ENCODE measurements at places on chromosomes 3 and 15.

DNA sequence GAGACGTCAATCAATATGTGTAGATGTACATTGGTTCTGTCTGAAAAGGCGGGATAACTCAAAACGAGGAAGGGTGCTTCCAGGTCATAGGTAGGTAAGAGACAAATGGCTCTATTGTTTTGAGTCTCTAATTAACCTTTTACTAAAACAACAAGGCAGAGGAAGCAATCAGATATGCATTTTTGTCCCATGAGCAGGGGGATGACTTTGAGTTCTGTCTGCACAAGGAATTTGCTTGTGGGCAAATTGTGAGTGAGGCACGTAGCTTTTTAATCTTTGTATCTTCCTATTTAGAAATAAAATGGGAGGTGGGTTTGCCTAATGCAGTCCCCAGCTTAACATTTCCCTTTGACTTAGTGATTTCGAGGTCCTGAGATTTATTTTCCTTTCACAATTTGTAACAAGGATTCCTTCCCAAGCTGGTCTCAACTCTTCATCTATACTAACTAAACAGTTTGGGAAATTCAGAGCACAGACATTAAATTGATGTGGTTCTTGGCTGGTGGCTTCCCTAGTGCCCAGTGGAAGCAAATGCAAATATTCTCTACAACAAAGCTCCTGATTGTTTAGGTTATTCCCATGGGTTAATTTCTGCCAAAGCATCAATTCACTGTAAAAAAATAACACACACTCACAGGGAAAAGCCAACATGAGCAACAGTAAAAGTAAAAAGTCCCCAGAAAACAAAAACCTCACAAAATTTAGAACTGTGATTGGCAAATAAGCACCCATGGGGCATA, 738.8 kb upstream of the SGO1 start:
- DNase-seq: no peak

- DNase-seq: no peak
Observed at GRCh38 chr3:99562138-99562537, 76.3 kb upstream of the COL8A1 start.

GRCh38 chr15:74454764-74455500, 6.0 kb downstream of the UBL7 start:
- DNase-seq: no peak

DNA sequence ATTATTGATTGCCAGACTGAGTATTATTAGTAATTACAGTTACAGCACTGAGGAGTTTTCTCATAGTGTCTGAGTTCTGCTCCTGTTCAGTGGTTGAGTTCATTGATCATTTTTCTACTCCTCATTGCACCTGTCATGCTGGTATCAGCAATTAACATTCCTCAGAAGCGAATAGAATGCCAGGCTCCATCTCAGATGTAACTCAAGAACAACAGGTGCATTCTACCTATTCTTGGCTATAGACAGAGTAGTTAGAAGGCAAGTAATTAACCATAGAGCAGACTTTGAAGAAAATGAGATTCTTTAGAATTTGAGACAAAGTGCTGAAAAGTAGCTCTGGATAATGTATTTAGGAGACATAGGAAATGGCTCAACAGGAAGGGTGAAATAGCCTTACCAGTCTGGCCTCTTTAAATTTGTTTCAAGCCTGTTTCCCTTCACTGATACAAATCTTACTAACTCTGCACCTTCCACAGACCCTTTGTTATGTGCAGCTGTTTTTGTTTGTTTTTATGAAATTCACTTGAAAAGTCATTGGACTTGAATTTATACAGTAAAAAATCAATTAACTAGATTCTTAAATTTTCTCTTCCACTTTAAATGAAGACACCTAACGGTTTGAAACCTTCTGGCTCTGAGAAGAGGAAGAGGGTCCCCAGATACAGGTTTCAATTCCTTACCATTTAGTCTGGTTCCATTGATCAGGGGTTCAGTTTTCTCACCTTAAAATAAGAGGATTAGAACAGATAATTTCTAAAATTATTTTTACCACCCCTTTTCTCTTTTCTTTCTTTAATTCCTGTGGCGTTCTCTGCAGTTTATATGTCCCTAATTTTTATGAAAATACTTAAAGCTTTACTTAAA, 109.6 kb downstream of the FNDC3B start:
- no peak for DNase-seq

GRCh38 chr3:67901681-67902080, 247.3 kb upstream of the SUCLG2 start:
- DNase-seq: no peak

GRCh38 chr15:89129123-89129815, 41.0 kb downstream of the ABHD2 start:
- peak; percentile 62 for DNase-seq

- DNase-seq: no peak
Observed at GRCh38 chr3:74443102-74443501, 171.4 kb downstream of the CNTN3 start.

DNA sequence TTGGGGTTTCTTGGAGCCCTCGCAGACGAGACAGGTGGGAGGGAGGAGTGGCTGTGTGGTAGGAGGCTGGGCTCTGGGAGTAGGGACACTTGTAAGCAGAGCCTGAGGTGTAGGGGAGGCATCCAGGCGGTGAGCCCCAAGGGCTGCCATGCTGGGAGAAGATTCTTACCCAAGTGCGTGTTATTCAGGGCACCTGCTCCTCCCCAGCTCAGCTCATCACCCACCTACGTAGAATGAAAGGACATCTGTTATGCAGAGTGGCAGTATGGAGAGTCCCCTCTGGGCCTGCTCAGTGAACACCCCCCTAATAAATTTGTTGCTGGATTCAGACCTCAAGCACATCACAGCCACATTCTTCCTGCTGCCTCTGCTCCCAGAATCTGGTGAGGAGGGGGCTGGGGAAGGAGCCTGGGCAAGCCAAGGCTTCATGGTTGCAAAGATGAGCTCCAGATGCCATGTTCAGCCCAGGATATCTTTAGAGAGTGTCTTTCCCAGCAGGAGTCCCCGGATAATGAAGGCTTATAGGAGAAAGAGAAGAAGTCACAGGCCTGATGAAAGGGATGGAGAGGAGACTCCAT, 261.8 kb downstream of the EPHB1 start:
- no peak for DNase-seq

GRCh38 chr3:186417791-186418190, 55.8 kb upstream of the DGKG start:
- DNase-seq: no peak

DNA sequence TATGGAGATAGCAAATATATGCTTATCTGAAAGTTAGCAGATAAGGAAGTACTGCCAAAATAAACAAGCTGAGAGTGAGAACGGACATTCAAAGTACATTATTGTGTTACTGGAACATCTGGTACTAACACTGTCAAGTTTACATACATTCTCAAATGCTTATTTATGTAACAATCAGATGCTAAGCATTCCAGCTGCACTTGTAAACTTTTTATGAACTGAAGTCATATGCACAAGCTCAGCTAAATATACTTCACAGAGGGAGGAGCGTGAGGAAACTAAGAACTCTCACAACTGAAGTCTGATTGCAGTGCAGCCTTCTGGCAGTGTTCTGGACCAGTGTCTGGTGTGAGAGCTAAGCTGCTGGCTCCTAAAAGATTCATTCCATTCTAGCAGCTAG, 223.7 kb upstream of the NANOGP8 start:
- DNase-seq: no peak

GRCh38 chr15:72086920-72087648, 30.9 kb downstream of the MYO9A start:
- no peak for DNase-seq

GRCh38 chr3:176632925-176633324, 564.4 kb downstream of the TBL1XR1 start:
- DNase-seq: no peak

DNA sequence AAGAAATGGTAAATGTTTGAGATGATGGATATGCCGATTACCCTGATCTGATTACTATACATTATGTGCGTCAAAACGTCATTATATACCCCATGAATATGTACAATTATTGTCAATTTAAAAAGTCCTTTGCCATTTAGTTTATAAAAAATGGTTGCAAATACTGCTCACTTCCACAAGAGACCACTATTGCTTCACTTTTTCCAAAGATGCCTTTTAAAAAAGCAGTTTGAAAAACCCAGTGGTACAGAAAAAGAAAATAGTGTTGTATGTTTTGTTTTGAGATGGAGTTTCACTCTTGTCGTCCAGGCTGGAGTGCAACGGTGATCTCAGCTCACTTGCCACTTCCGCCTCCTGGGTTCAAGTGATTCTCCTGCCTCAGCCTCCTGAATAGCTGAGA, 39.3 kb downstream of the EDEM1 start:
- no peak for DNase-seq

DNA sequence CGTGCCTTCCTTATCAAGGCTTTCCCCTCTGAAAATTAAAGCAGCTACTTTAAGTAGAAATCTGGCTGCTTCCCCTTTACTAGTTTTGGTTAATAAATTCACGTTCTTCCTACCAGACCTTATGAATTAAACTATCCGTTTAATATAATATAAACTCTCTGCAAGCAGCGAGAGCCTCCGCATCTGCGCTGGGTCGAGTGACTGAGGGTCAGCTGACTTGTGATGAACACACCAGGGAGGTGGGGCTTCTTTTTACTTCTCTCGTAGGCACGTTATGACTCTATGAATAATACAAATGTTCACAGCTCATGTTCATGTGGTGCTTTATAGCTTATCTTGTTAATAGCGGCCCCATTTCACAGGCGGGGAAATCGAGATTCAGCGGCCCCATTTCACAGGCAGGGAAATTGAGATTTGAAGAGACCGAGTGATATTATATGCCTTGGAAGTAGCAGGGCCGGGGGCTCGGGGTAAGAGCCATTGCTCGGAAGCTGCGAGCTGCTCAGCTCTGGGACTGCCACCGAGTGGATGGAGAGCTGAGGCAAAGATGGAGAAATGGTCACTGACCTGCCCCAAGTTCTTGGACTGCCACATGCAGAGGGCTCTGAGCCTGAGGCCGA, 8.3 kb downstream of the MUC4 start:
- no peak for DNase-seq

GRCh38 chr3:30315447-30315846, 291.0 kb upstream of the TGFBR2 start:
- no peak for DNase-seq

DNA sequence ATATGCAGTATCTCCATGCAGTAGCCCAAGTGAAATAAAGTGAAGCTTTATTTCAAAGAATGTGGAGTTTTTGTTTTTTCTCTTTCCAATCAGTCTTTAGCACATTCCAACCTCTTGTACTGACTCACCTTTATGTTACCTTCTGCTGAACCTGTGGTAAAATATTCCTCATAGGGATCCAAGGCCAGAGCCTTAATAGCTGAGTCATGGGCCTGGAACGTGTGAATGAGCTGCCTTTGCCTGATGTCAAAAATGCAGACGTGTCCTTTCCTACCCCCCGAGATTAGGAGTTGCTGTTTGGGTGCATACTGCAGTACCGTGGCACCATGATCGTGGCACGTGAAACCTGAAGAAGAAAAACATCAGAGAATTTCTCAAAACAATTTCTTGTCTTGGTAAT, 108.5 kb downstream of the GLDN start:
- DNase-seq: no peak

DNA sequence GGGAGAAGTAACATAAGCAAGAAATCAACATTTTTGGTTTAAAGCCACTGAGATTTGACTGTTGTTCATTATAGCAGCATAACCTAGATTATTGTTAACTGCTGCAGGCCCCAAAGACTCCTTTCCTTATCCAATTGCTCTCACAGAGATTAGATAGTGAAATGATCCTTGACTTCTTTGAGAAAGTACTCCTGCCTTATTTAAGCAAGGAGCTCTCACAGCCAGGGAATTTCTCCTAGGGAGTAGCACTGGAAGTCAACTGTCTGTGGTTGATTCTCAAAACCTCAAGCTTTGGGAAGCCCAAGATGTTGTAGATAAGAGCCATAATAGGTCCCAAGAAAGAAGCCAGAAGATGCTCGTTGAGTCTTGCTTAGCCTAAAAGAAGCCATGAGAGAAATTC, 151.8 kb upstream of the TSC22D2 start:
- DNase-seq: no peak

GRCh38 chr15:48717458-48717857, 71.9 kb upstream of the FBN1 start:
- DNase-seq: no peak

GRCh38 chr3:66996696-66997095, 1.4 kb upstream of the KBTBD8 start:
- DNase-seq: no peak

- no peak for DNase-seq
Observed at GRCh38 chr3:99483841-99484240, 154.6 kb upstream of the COL8A1 start.

DNA sequence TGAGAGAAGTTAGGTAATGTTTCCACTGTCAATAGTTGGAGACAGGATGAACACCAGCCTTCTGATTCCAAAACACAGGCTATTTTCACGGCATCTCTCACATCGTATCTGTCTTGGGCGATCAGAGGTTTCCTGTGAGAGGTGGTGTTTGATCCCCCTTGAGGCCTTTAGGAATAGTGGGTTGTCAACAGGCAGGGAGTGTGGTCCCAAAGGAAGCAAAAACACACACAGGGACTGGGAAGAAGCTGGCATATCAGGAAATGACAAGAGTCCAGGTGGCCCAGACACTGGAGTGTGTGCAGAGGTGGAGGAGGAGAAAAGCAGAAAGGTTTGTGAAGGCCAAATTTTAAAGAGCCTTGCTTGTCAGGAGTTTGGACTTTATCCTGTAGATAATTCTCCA, 6.6 kb upstream of the MAGEF1 start:
- no peak for DNase-seq

GRCh38 chr3:120780977-120781376, 38.4 kb downstream of the GTF2E1 start:
- no peak for DNase-seq

GRCh38 chr15:80596521-80596976, 98.6 kb upstream of the ABHD17C start:
- DNase-seq: no peak

DNA sequence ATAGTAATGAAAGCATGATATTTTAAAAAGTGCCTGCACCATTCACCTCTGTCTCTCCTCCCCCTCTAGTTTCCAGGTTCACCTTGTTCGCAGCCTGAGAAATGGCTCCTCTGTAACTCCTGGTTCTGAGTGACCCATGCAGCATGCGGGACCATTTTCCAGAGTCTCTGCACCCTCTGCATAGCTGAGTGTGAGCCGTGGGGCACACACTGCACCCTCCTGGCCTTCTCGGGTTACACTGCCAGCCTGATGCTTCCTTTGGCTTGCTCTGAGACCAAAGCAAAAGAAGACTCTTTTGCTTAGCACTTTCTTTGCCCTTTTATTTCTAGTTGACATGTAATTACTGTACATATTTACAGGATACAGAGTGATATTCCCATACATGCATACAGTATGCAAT, 287.3 kb downstream of the GABRG3 start:
- DNase-seq: no peak

- no peak for DNase-seq
Observed at GRCh38 chr3:31772758-31773473, 208.1 kb downstream of the OSBPL10 start.

GRCh38 chr15:64720188-64720587, 55.2 kb downstream of the RBPMS2 start:
- no peak for DNase-seq

DNA sequence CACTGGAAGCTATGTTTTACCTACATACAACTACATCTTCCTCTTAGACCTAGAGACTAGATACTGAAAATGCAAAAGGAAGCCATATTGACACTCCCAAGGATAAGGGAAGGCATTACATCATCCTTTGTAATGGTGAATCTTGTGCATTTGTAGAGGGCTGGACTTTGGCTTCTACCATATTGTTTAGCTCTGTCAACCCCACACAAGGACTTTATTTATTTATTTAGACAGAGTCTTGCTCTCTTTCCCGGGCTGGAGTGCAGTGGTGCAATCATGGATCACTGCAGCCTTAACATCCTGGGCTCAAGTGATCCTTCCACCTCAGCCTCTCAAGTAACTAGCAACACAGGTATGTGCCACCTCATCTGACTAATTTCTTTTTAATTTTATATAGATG, 331.5 kb upstream of the TPRG1 start:
- DNase-seq: no peak

Data from activated CD4-positive, alpha-beta T cell treated with anti-CD3 and anti-CD28 coated beads, Interleukin-2, amount 50 U/mL, for 48 hours (primary cell).